ENCODE measurements at places on chromosomes 1 and 21.

DNA sequence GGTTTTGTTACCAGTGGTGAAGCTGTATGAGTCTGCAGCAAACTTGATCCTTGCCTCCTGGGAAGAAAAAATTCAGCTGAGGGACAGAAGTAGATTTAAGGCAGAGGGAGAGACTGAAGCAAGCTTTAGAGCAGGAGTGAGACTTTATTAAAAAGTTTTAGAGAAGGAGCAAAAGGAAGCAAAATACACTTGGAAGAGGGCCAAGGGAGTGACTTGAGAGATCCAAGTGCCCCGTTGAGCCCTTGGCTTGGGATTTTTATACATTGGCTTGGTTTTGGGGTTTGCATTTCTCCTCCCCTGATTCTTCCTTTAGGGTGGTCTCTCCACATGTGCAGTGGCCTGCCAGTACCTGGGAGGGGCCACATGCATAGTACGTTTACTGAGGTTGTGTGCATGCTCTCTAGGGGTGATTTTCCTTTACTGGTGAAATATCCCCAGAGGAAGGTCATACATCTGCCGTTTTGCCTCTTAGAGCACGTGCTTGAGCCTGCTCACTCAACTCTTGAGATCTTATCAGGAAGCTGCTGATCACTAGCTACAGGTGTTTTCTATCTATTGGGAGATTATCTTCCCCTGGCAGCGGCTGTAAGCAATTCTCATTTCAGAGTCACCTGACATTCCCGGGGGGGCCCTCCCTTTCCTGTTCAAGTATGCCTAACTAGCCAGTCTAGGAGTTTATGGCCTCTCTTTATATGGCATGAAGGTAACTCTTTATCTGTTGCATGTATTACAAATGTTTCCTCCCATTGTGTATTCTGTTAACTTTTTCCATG lies 20.3 kb downstream of the FASLG start:
- DNase-seq = no peak

- DNase-seq = peak; percentile 28
These were observed 120.6 kb downstream of the PTBP2 start for GRCh38 chr1:96842215-96842614.

DNA sequence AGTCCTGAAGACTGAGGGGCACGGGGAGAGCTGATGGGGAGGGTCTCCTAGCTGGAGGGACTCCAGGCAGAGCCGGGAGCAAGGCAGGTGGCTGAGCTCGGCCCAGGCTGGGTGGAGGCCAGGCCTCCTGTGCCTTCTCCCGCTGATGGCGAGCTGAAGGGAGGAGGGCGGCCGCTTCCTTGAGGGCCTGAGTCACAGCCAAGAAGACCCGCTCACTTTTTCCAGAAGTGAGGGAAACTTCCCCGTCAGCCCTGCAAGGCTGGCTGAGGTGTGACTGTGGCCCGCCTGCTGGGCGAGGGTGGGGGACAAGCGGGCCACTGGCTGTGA lies 1.7 kb upstream of the VWA1 start:
- DNase-seq = peak; percentile 18

DNA sequence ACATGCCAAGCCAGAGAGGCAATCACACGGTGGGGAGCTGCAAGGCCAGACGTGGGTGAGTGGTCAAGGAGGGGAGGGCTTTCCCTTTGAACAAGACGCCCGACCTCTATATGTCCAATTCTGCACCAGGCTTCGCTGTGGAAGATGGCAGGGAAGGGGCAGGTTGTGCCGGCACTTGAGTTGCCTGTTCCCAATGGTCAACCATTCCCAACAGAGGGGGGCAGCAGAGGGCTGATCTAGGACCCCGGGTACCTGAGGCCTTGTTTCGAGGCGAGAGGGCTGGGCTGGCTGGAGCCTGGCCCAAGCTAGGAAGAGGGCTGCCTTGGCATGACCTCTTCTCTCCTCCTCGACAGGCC lies 64.9 kb downstream of the TMEM53 start:
- DNase-seq = peak; percentile 65

GRCh38 chr1:66778969-66779368 lies 22.1 kb downstream of the INSL5 start:
- peak; percentile 35 for DNase-seq

- no peak for DNase-seq
These were observed 56.4 kb upstream of the SAMSN1 start for GRCh38 chr21:14602382-14602958.

- DNase-seq = no peak
These were observed 17.4 kb downstream of the PTTG1IP start for GRCh38 chr21:44856131-44856530.

GRCh38 chr1:113321771-113322387 lies 68.4 kb upstream of the MAGI3 start:
- DNase-seq = no peak

DNA sequence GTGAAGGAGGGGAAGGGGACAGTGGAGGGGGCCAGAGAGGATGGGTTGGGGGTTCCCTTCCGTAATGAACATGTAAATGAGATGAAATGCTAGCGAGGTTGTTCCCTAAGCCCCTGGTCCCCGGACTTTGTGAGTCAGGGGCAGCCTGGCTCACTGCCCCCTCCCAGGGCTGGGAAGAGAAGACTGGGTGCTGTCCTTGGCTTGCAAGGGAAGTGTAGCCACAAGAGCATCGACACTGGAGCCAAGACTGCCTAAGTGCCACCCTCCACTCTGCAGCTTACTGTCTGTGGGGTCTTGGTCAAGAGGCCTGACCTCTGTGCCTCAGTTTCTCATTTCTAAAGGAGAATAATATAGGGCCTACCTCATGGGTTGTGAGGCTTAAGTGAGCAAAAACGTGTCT lies 483 bp downstream of the PEAR1 start:
- no peak for DNase-seq

- no peak for DNase-seq
These were observed 9.3 kb downstream of the HCN3 start for GRCh38 chr1:155286544-155286943.

GRCh38 chr1:34164771-34165391 lies at the start of gene CSMD2:
TSS of gene CSMD2 (minus strand) at chr1:34165230. CDS start at chr1:34165097, 133 bp downstream.
- DNase-seq = peak; percentile 43

DNA sequence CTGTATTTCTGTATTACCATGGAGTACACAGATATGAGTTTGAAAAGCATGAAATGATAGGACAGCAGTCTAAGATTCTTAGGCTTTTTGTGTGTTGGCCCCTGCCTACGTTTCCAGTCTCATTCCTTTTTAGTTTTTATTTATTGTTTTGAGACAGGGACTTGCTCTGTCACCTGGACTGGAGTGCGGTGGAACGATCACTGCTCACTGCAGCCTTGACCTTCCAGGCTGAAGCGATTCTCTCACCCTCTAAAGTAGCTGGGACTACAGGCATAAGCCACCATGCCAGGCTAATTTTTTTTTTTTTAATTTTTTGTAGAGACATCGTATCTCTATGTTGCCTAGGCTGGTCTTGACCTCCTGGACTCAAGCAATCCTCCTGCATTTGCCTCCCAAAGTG lies 3.8 kb downstream of the RAVER2 start:
- no peak for DNase-seq

DNA sequence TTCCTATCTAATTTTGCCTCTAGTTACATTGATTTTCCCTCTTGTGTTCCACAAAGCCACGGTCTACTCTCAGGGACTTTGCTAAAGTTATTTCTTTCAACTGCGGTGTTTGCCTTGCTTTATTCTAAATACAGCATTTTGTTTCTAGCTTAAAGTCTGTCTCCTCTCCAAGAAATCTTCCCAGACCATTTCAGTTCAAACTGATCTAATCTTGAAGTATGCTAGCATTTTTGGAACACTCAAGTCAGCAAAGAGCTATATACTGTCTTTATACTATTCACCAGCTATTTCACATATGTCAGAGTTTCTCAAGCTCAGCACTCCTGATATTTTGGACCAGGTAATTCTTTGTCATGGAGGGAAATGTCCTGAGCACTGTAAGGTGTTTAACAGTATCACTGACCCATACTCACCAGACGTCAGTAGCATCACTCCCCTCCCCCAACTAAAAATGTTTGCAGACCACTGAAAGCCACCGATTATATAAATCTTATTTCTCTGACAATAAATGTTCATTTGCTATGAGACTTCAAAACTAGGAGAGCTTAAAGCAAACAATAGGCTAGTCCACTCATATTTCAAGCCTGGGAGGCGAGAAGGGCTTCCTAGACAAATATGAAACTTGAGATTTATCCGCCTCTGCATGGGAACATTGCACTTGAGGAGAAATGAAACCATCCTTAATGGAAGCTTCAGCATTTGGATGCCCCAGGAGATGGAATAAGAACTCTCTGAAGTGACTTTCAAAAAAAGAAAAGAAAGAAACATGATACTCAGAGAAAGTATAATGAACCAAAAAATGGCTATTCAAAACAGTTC lies 81.1 kb downstream of the KIAA0319L start:
- no peak for DNase-seq

GRCh38 chr1:101965341-101965740 lies 31.4 kb downstream of the OLFM3 start:
- DNase-seq = no peak

DNA sequence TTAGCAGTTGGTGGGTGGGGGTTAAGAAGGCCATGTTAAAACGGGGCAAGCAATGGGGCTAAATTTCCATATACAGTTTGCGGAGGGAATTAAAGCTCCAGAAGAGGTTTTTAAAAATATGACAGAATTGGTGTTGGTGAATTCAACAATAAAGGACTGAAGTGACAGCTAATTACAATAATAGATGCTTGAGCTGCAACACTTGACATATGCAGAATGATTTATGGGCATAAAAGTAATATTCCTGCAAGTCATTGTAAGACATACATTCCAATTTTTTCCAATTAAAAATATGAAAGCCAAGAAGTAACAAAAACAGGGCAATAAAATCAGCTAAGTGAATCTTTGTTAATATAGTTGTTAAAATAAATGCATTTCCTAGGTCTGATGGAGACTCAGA lies 202.2 kb upstream of the MAP1LC3C start:
- DNase-seq = no peak

DNA sequence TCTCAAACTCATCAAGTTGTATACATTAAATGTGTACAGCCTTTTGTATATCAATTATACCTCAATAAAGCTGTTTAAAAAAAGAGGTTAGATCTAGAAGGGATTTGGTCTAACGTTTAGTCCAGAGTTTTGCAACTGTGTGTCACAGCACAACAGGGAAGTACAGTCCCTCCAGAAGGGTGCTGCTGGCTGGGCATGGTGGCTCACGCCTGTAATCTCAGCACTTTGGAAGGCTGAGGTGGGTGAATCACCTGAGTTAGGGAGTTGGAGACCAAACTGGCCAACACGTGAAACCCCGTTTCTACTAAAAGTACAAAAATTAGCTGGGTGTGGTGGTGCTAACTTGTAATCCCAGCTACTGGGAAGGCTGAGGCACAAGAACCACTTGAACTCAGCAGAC lies 78.3 kb upstream of the HAO2 start:
- no peak for DNase-seq

GRCh38 chr1:186745531-186746146 lies 65.4 kb upstream of the PTGS2 start:
- DNase-seq = no peak

GRCh38 chr1:210043058-210043457 lies 105.0 kb downstream of the SYT14 start:
- no peak for DNase-seq

GRCh38 chr1:101108111-101108500 lies 82.5 kb upstream of the DPH5 start:
- no peak for DNase-seq

DNA sequence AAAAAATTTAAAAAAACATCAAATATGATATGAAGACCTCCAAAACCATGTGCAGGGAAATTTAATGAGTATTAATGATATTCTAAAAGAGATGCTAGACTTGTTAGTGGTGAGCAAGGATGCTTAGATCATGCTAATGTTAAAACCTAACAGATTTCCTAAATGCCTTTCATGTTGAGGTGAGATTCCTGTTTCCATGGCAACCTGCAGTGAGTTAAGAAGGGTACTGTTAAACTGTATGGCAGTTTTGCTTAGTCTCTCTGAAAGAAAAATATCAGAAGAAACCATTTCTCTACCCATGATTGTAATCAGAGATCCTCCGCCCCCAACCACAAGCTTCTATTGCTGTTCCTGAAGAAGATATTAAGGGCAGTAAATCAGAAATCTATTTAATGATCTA lies 321.6 kb upstream of the LRRC7 start:
- DNase-seq = no peak

DNA sequence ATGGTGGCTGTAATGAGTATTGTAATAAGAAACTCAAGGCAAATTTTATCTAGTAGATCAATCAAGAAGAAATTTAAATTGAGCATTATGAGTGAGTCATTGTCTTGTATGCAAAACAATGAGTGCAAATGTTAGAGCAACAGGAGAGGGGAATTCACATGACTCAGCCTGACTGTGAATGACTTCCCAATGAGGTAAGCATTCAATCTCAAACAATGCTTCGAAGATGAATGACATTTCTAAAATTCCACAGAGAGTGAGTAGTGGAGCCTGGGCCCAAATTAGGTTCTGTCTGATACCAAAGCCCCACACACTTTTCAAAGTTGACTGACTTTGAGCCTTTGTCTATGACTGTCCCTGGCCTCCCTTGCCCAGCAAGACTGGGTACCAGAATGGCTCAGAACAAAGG lies 738.0 kb downstream of the PTPRU start:
- DNase-seq = peak; percentile 47

- peak; percentile 24 for DNase-seq
These were observed 220.2 kb downstream of the TBX15 start for GRCh38 chr1:118767971-118768370.

DNA sequence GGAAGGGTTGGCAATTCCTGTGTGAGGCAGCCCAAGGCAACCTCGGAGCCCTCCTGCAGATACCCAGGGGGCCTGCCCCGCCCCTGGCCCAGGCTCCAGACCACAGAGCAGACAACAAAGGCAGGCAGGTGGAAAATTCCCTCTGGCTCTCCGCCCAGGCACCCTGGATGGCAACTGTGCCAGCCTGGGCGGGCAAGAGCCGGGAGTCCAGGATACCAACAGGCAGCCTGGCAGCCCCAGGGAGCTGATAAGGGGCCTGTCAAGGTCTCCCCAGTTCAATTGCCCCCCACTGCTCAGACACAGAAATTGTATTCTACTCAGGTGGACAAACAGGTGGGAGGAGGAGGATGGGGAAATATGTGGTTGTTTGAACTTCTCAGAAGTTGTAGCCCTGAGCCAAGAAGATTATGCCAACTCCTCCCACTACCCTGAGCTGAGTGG lies 15.4 kb upstream of the GPR37L1 start:
- DNase-seq = no peak

GRCh38 chr21:31343680-31344480 lies at the start of gene TIAM1:
TSS of gene TIAM1 (minus strand) at chr21:31344261. CDS start at chr21:31266972, 77,289 bp downstream.
- peak; percentile 84 for DNase-seq
